ENCODE measurements at places on chromosomes 3 and 15.

- no peak for DNase-seq
Measured at GRCh38 chr15:93758824-93759223, 472.5 kb upstream of the MCTP2 start.

GRCh38 chr15:33508703-33509102, 197.9 kb downstream of the RYR3 start:
- no peak for DNase-seq

DNA sequence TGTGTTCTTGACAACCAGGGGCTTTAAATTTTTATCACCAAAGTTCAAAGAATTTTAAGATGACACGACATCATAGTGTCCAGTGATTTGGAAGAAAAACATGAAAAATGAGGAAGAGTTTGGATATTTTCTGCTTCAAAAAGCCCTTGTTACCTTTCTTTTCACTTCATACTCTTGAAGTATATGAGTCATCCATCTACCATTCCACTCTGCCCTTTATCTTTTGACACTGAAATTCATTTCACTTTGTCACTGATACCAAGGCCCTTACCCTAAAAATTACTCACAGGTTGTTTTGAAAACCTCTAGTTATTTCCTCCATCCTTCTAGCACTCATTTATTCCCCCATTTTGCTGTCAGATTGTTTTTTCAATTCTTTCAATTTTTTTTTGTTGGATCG, 42.7 kb downstream of the OR5H15 start:
- no peak for DNase-seq

DNA sequence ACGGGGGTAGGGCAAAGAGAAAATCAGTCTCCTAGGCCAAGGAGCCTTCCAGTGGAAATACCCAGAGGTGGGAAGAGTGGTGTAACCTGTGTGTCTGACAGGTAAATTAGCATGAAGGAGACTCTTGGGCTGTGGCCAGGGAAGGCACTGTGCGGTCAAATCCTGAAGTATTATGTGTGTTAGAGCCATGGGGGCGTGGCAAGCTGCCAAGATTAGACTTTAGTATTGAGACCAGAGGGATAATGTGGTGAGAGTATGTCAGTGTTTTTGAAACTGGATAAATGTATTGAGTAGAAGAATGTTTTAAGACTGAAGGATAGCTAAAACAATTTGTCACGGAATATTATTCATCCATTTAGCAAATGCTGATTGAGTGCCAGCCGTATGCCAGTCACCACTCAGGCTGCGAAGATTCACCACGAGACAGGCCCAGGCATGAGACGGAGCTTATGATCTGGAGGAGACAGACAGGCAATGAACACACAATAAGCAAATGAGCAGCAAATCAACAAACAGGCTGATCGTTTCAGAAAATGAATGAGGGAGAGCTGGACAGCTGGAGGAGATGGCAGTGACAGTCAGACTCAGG, 445.9 kb downstream of the MCTP2 start:
- no peak for DNase-seq

DNA sequence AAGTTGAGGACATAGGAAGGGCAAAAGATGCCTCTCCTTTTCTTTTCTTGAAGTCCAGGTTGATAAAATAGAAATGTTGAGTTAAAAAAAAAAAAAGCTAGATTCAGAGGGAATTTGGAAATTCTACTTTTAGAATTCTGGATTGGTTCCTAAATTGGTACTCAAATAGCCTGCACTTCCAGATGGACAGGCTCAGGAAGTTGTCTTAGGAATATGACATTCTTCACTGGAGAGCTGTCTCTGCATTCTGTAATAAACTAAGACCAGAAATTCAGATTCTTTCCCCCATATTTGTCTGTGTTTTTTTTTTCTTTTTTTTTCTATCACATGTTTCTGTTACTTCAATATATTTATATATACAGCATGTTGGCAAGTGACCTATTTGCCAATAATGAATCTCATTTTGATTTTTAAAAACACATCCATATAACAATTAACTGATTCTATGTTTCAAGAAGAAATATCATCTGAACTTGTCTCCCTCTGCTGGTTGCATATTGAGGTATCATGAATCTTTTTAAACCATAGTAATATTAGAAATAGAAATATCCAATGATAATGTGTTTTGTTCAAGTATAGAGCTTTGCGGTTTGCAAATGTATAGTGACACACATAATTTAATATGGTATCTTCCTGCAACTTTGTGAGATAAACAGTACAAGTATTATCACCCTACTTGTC, 8.5 kb upstream of the LSAMP start:
- no peak for DNase-seq

GRCh38 chr3:107208100-107208499, 169.1 kb upstream of the CCDC54 start:
- peak; percentile 68 for DNase-seq

GRCh38 chr3:15535732-15536131, 14.2 kb upstream of the COLQ start:
- no peak for DNase-seq

GRCh38 chr3:123422457-123422856, 26.4 kb downstream of the ADCY5 start:
- no peak for DNase-seq

GRCh38 chr15:100856867-100857266, 22.8 kb upstream of the ALDH1A3 start:
- no peak for DNase-seq

GRCh38 chr3:125480656-125481374, 39.2 kb downstream of the SNX4 start:
- DNase-seq: no peak

DNA sequence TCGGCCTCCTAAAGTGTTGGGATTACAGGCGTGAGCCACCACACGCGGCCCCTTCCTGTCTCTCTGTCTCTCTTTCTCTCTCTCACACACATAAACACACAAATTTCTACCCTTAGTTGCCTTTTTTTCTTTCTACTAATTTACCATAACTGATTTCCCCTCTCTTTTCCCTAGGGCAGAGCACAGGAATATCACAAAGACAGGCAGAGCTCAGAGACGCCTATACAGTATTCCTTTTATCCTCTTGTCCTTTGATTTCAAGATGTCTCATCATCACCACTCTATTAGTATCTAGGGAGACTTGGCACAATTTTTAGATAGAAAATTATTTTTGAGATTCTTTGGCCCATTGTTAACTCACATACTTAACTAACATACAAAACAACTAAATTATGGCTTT, 25.8 kb upstream of the ST3GAL6 start:
- DNase-seq: no peak

DNA sequence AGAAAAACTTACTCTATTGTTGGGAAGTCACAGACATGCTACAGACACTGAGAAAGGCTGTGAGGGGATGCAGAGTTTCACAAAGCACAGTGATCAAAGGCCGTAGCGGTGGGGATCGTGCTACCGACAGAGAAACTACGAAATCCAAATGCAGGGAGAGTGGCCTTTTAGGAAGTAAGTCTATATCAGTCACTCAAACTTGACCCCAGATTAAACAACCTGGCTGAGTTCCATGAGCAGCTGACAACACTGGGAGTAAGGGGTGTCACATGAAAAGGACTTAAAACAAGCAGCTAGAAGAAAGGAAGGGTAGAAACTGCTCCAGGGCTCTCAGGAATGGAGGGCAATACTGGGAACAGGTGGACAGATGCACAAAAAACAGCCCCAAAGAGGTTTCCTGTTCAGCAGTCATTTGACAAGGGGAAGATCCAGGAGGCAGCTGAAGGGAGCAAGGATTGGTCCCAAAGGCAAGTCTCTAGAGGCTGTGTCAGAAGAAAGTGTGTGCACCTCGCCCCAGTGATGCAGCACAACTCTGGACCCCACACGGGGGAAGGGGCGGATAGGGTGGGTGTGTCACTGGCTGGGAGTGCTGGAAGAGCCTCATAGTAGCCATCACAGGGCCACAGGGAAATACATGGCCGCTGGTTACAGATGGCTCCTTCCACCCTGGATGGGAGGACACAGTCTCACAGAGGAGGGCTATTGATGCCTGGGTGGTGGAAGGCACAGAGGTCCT, 20.3 kb upstream of the HDAC11 start:
- no peak for DNase-seq

GRCh38 chr3:47646362-47646761, 67.7 kb upstream of the CSPG5 start:
- no peak for DNase-seq

- no peak for DNase-seq
Measured at GRCh38 chr3:48030188-48030587, 14.0 kb upstream of the MAP4 start.

DNA sequence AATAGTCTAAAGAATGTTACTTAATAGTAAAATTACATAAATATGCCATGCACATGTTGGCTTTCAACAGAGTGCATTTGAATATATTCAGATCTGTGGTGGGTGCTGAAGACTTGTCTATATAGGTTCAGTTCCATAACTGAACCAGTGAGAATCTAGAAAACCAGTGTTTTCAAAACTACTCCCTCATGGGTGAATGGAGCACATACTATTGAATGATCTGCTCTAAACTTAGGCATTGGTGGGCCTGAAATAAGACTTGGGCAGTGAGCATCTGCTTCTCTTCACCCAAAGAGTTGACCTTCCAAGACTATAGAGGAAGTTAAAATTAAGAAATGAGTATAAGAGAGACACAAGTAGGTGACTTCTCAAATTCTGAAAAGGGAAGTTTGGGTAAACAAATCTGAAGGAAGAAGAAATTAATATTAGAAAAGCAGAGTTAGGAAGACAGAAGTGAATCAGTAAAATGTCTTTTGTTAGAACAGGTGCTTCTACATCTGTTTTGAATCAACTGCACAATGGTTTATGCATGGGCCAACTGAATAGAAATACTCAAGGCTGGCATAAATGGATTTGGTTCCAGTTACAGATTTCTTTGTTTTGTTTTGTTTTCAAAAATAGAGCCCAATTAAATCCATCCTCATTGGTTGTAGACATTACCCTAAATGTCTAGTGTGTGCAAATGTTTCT, 19.3 kb downstream of the ALCAM start:
- no peak for DNase-seq

Data from T1000 (cell line).